ENCODE measurements at places on chromosomes 5 and 9. TPM values are rescaled to one million over a fixed set of nuclear protein-coding genes. Genes with fewer than 3 reads are reported as not detected.

DNA sequence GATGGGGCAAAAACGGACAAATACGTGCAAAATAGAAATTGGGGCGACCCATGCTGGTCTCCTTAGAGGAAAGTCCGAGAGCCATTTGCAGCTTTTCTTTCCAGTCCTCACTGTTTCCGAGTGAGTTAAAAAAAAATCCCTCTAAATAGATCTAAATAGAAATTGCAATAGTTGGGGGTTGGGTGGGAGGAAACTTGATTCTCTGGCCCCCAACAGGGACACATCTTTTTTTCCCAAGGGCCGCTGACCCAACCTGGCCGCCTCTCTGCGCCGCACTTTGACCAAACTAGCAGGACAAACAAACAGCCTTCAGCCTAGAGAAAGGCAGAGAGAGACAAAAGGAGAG lies 2.8 kb upstream of the NKX2-5 start:
- DNase-seq: no peak

DNA sequence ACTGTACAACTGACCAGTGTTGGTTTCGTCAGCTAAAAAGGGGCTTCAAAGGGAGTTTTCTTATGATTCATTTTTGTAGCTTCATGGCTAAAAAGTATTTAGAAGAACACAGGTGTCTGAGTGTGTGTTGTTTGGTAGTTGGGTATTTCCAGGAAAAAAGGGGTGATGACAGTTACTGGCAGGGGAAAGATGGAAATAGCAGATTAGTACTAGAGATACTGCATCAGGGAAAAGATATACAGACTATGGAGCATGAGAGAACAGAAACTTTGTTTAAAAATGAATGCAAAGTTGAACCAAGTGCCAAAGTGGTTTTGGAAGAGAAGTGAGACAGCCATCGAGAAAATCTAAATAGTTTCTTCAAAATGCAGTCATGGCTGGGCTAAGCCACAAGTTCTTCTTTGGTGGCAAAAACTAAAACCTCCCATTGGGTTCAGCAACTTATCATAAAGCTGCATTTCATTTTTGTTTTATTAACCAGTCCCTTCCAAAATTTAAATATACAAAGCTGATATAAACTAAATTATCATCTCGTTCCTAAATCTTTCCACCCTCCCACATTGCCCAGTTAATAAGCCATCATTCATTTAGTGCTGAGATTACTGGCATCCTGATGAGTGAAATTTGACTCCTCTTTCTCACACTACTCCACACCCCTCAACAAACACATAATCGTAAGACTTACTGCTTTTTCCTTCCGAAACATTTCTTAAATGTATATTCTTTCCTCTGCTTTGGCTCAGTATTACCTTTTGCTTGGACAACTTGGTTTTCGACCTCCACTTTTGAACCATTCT lies 33.5 kb downstream of the ELL2 start:
- DNase-seq: no peak

GRCh38 chr5:78746021-78746770 lies 97.6 kb upstream of the LHFPL2 start:
- no peak for DNase-seq

GRCh38 chr5:147887930-147888329 lies 9.4 kb downstream of the SCGB3A2 start:
- no peak for DNase-seq

GRCh38 chr5:77806213-77806843 lies 30.2 kb upstream of the TBCA start:
- DNase-seq: no peak

- DNase-seq: peak; percentile 24
Measured at GRCh38 chr5:137375741-137376526, 123.2 kb downstream of the SPOCK1 start.

DNA sequence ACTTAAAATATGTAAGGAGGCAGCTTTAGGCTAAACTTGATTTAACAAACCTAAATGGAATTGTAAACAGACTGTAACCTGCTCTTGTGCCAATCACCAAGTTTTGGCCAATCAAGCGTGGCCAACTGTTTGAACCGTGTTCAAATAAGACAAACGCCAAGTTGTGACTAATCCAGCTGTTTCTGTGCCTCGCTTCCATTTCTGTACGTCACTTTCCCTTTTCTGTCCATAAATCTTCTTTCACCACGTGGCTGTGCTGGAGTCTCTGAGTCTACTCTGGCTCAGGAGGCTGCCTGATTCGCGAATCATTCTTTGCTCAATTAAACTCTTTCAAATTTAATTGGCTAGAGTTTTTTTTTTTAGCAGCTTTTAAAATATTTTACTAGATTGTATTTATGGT lies 71.3 kb downstream of the LIX1 start:
- DNase-seq: no peak

GRCh38 chr5:146426853-146427618 lies 20.1 kb upstream of the TCERG1 start:
- no peak for DNase-seq

GRCh38 chr9:106669835-106670234 lies 193.1 kb upstream of the ZNF462 start:
- DNase-seq: no peak

- DNase-seq: no peak
Measured at GRCh38 chr9:105912863-105913516, 218.6 kb downstream of the TMEM38B start.

The OBP2B gene
- not detected for total RNA-seq

The OLFML2A gene
- 11.6 TPM for total RNA-seq

The PCDHB13 gene
- total RNA-seq: 2.9 TPM

The PCDHGA3 gene
- 0.92 TPM for total RNA-seq

The SPAAR gene
- total RNA-seq: not detected

The ZFP2 gene
- total RNA-seq: 2.0 TPM

The MTX3 gene
- 33.6 TPM for total RNA-seq

Measured in WTC11 (cell line).